ENCODE measurements at places on chromosomes 11 and 22. TPM values are rescaled to one million over a fixed set of nuclear protein-coding genes. Genes with fewer than 3 reads are reported as not detected.

UBQLNL gene
- total RNA-seq: 0.14 TPM

TRMT2A gene
- 47.9 TPM for total RNA-seq

OR51S1 gene
- total RNA-seq: not detected

B3GAT1 gene
- total RNA-seq: 0.09 TPM

GAL3ST1 gene
- 0.18 TPM for total RNA-seq

KCNJ5 gene
- under 0.01 TPM for total RNA-seq

IGF2 gene
- 1.8 TPM for total RNA-seq

RFPL2 gene
- total RNA-seq: not detected

GGTLC3 gene
- total RNA-seq: not detected

DLG2 gene
- 0.85 TPM for total RNA-seq

H19 gene
- 1.7 TPM for total RNA-seq

FDXACB1 gene
- 1.3 TPM for total RNA-seq

ACR gene
- not detected for total RNA-seq

KRTAP5-11 gene
- not detected for total RNA-seq

PGA3 gene
- not detected for total RNA-seq

FAM227A gene
- 1.6 TPM for total RNA-seq

ABCC8 gene
- not detected for total RNA-seq

MS4A7 gene
- total RNA-seq: not detected

DGCR6L gene
- total RNA-seq: 57.6 TPM

POU2F3 gene
- total RNA-seq: not detected

PLEKHB1 gene
- total RNA-seq: 0.85 TPM

APOBEC3B gene
- 0.37 TPM for total RNA-seq

CCDC157 gene
- 1.7 TPM for total RNA-seq

MYRF gene
- total RNA-seq: under 0.01 TPM

OR52I1 gene
- not detected for total RNA-seq

CATSPER1 gene
- total RNA-seq: not detected

EMID1 gene
- 1.00 TPM for total RNA-seq

GNG3 gene
- total RNA-seq: not detected

LRRC74B gene
- total RNA-seq: not detected

TTC28 gene
- total RNA-seq: 24.0 TPM

DAGLA gene
- 1.3 TPM for total RNA-seq

CENATAC gene
- total RNA-seq: 20.6 TPM

IL18 gene
- total RNA-seq: 5.8 TPM

ARL14EP gene
- 27.7 TPM for total RNA-seq

NXPE2 gene
- total RNA-seq: 0.14 TPM

FXYD6 gene
- total RNA-seq: not detected

PARVG gene
- not detected for total RNA-seq

IL18BP gene
- 1.7 TPM for total RNA-seq

MGAT3 gene
- under 0.01 TPM for total RNA-seq

GLYAT gene
- total RNA-seq: not detected

LRP4 gene
- 3.9 TPM for total RNA-seq

OR2AT4 gene
- not detected for total RNA-seq

PLEKHA7 gene
- total RNA-seq: 0.18 TPM

PAMR1 gene
- 499 TPM for total RNA-seq

DTX4 gene
- 3.6 TPM for total RNA-seq

RASD2 gene
- total RNA-seq: under 0.01 TPM

DDTL gene
- total RNA-seq: 0.92 TPM

FXYD2 gene
- not detected for total RNA-seq

SLC22A25 gene
- not detected for total RNA-seq

GVQW3 gene
- 1.5 TPM for total RNA-seq

MMP11 gene
- 9.2 TPM for total RNA-seq

SLC22A9 gene
- total RNA-seq: not detected
